AG08395 (cell line): ENCODE measurements at places on chromosomes 1 and 21.
A peak's percentile ranks its signal among the peaks of the same experiment; 100 is the strongest.

DNA sequence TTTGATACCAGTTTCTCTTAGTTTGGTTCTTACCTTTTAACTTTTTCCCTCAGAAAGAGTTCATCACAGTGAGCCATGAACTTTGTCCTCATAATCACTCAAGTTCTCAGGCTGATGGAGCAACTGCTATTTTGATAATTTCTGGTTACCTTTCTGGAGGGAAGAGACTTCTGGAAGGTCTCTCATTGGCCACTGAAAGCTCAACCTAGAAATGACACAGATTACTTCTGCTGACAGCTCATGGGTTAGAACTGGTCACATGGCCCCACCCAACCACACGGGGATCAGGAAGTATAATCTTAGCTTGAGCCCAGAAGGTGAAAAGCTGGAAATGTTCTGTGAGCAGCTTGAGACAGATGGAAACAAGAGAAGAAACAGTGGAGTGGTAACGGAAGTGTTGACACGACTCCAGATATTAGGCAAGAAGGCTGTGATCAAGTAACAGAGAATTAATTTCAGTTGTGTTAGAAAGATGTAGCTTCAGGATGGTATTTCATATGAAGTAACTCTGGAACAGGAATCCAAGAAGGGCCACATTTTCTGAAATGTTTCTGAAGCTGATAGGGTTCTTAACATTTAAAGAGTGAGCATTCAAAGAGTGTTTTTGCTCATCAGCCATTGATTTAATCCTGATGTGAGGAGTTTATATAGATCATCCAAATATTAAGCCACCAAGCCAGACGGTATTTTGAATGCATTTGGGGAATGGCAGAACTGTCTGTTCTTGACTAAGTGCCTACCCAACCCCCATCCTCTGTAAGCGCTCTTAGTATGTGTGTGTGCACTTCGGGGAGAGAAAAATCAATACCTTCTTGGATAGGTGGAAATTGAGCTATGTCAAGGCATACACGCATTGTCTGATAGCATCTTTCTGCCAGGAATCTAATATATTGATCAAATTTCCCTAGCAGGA, 21.9 kb upstream of the XPR1 start:
- peak; percentile 22 for DNase-seq

DNA sequence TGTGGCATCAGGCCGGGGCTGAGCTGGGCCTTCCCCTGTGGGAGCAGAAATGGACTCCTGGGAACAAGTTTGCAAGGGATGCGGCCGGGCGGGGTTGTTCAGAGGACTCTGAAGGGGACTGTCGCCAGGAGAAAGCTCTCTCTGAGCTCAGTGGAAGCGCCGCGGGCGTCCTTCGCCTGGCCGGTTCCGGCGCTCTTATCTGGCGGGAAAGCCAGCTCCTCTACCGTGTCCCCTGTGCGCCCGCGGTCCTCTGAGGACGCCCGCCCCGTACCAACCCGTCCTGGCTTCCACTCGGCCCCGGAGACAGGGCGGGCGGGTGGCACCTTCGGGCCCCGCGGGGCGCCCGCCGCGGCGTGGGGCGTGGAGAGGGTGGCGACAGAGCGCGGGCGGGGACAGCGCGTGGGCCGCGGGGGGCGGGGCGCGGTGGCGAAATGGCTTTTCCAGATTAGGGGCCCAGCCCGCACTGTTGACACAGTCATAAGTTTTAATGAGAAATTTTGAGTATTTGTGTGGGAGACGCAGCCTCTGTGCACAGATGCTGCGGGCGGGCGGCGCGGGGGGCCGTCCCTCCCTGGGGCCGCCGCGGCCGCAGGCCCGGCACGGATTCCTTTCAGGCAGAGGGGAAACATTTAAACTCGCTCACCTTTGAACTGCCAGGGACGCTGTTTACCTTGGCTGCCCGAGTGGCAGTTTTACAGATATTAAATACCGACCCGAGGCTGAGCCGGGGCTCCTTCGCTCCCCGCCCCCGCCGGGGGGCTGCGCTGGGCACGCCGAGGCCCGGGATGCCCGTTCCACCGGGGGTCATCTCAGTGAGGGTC, 70.2 kb downstream of the FOXD2 start:
- no peak for DNase-seq

DNA sequence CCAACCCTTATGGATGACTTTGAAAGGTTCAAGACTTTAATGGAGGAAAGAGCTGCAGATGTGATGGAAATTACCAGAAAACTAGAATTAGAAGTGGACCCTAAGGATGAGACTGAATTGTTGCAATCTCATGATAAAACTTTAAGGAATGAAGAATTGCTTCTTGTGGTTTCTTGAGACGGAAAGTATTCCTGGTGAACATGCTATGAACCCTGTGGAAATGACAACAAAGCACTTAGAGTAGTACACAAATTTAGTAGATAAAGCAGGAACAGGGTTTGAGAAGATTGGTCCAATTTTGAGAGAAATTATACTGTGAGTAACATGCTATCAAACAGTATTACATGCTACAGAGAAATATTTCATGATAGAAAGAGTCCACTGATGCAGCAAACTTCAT, 215.4 kb downstream of the OMA1 start:
- DNase-seq = peak; percentile 80

DNA sequence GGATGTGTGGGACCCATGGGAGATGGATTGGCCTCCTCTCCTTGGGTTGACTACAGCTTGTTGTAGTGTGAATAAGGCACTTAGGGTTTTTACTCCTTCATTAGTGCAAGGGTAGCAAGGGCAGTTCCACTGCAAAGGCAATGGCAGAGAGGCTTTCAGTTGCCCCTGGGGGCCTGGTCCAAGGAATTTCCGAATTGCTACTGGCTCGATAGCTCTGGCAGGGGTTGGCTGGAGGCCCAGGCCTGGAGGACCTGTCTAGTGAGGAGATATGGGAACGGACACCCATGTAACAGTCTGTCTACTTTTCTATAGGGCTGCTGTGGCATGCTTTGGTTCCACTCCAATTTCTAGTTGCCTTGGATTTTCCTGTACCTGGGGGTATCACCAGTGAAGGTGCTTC, 218.9 kb upstream of the C1orf105 start:
- DNase-seq = no peak

- no peak for DNase-seq
Observed at GRCh38 chr1:78437396-78437795, 53.4 kb upstream of the PTGFR start.

GRCh38 chr1:182795563-182796228, 6.1 kb downstream of the NPL start:
- DNase-seq = no peak
